ENCODE measurements at places on chromosomes 4 and X. TPM values are rescaled to one million over a fixed set of nuclear protein-coding genes. Genes with fewer than 3 reads are reported as not detected.
A peak's percentile ranks its signal among the peaks of the same experiment; 100 is the strongest.

DNA sequence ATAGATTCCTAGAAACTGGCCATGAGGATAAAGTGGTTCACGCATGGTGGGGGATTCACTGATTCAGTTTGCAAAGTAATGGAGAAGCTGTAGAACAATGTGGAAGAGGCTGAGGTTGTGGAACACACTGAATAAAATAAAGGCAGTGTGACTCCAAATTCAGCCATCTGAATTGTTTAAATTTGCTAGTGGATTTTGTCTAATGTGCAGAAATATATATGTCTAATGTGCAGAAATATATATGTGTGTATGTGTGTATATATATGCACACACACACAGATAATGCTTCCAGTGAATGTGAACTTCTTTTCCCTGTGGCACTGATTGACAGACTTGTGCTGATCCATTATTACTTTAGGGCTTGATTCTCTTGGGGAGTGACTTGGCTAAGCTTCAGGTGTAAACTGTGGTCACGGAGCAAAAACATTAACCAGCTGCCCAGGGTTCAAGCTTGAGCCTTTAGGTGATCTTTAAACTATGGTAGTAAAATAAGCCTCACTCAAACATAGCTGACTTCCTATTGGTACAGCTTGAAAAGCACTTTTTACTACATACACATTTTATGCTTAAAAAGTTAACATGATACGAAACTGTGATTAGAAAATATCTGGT is 3.5 kb downstream of the STBD1 start:
- no peak for DNase-seq

DNA sequence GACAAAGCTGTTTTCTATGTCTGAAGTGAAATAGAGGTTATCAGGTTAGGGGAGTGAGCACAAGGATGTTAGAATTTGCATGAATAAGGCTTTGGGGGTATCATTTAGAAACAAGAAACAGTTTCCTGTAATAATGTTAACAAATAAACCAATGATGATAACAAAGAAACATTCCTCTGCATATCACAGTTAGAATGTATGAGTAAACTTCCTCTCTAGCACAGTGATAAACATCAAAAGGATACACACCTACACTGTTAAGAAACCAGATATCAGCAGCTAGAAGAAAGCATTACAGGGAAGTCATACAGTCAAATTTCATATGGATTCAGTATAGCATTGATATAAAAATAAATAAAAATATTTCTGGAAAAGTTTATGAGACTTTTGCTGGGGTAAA is 340.0 kb upstream of the MAGEB16 start:
- DNase-seq, result no peak

- DNase-seq, result peak; percentile 50
These were observed 21.9 kb downstream of the ARMCX6 start for GRCh38 chrX:101595739-101596419.

DNA sequence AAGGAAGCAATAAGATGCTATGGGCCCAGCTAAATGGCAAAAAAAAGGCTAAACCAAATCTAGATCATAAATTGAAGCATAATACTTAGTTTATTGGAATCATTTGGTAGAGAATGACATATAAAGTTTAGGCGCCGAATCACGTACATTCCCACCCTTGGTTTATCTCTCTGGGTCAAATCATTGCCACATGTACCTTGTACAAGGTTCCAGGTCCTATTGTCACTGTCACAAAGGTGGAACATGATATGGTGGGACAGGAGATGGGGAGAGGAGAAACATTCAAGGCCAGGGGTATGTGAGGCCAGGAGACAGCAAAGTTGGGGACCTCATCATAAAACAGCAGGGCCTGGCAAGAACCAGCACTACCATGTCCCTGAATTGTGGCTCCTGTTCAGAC is 13.4 kb downstream of the MAML3 start:
- no peak for DNase-seq

GRCh38 chr4:121998024-121998423 is 46.2 kb upstream of the TRPC3 start:
- DNase-seq, result no peak

- no peak for DNase-seq
These were observed 715.5 kb downstream of the DMD start for GRCh38 chrX:32495855-32496254.

- no peak for DNase-seq
These were observed 54.9 kb upstream of the MTM1 start for GRCh38 chrX:150513544-150513943.

DNA sequence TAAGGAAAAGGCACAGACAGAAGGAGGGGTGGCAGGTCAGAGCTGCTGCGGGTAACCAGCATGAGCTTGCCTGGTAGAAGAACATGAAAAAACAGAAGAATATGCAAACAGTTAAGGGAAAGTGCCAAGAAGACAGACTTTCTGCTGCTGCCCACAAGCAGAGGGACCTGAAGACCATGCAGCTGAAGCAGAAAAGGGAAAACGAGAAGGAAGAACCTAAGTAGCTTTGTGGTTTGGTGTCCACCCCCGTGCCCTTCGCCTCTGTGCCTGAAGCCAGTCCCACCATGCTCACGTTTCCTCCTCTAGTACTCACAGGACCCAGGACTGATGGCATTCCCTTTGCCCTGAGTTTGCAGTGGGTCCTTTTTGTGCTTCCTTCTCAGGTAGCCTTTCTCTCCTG is 62.8 kb downstream of the UBA6 start:
- no peak for DNase-seq

GRCh38 chr4:165053645-165054044 is at the start of gene TRIM75:
TSS of gene TRIM75 (plus strand) at chr4:165053866. CDS start at chr4:165059148, 5,282 bp downstream.
- DNase-seq, result no peak

Gene ARMCX1
- polyA plus RNA-seq, result 57.8 TPM

Gene TCEAL9
- polyA plus RNA-seq, result 184 TPM

Gene TLR2
- polyA plus RNA-seq, result 45.2 TPM

DNA sequence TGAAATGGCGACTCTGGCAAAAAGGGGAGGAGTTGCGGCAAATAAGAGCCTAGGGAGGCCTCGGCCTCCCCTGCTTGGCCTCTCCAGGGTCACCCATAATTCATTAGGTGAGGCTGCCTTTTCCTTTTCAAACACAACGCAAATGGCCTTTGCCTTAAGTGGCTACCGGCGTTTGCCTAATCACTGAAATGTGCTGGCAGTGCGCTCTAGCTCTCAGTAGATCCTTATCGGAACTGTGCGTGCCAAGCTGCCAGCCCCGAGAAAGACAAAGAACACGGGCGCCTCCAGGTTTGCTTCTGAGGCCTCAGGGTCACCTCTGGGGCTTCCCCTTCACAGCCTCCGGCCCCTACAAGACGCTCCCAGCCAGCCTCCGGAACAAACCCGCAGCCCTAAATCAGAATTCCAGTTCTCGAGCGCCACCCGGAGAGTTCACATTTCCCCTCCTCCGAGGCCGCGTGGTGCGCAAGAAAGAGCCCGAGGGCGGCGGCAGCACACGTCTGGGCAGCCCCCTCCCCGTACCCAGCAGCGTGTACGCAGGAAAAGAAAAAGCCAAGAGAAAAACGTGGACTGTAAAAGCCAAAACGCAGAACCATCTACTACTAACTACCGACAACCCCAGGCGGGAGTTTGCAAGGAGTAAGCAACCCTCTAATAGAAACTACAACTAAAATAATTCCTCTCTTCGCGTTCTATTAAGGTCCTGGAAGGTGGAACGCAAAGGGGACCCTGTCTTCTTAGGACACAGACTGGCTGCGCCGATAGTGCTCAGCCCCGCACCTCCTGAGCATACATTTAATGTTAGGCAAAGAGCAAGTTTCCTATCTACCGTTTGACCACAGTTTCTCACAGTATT is 76.5 kb upstream of the BCOR start:
- no peak for DNase-seq

Gene CPE
- polyA plus RNA-seq, result 168 TPM

- no peak for DNase-seq
These were observed 24.1 kb downstream of the PHEX start for GRCh38 chrX:22056235-22056634.

GRCh38 chr4:87071401-87071800 is 136.6 kb downstream of the AFF1 start:
- DNase-seq, result no peak

Gene CCDC110
- 3.6 TPM for polyA plus RNA-seq

Gene CENPE
- polyA plus RNA-seq, result 5.2 TPM

Gene NONO
- polyA plus RNA-seq, result 664 TPM

DNA sequence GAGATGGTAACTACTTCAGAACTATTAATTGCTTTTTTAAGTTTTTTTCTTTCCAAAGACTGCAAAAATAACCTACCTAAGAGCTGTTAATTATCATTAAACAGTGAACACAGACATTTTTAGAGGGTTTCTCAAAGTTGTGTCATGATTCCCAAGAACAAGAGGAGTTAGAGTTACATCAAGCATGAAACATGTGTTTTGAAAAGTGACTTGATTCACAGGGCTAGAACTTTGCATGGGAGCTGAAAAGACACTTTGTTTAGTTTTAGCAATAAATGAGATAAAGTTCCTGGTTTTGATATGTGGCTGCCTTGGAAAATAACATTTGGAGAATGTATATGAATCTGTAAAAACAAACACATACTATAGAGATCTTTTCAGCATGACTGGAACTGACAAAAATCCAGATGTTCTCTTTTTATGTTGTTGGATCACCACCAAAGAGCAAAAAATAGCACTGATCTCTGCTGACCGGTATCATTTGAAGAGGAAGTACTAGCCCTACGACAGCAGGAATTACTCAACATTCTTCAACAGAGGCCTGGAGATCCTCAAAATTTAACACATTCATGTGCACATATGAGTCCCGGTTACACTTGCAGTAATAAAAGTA is 173.0 kb upstream of the PCDH18 start:
- peak; percentile 84 for DNase-seq

Gene SH3BGRL
- polyA plus RNA-seq, result 245 TPM

Gene MRPS18C
- polyA plus RNA-seq, result 59.8 TPM

- DNase-seq, result no peak
These were observed 19.3 kb upstream of the RPL34 start for GRCh38 chr4:108601106-108601505.

Gene GYPB
- polyA plus RNA-seq, result 12.3 TPM

Gene CYLC1
- polyA plus RNA-seq, result not detected

Gene NKRF
- polyA plus RNA-seq, result 10.5 TPM

DNA sequence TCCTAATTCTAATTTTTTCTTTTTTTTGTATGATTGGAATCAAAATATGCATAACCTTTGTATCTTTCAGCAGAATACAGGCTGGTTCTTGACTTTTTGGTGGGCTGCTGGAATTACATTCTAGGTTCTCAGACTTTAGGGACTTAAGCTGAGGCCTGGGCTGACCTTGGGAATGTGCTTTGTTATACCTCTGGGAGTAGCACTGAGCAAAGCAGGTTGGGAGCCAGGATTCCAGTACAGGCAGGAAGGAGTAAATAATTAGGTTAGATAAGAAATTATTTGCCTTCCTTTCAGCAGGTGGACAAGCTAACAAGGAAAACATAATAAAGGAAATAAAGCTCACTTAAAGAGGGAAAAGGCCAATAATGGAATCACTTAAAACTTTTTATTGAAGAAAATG is 49.9 kb upstream of the SLC4A4 start:
- no peak for DNase-seq

Gene NIPAL1
- polyA plus RNA-seq, result 4.0 TPM

Gene TCP11X2
- 0.59 TPM for polyA plus RNA-seq

Gene DRP2
- 1.9 TPM for polyA plus RNA-seq

DNA sequence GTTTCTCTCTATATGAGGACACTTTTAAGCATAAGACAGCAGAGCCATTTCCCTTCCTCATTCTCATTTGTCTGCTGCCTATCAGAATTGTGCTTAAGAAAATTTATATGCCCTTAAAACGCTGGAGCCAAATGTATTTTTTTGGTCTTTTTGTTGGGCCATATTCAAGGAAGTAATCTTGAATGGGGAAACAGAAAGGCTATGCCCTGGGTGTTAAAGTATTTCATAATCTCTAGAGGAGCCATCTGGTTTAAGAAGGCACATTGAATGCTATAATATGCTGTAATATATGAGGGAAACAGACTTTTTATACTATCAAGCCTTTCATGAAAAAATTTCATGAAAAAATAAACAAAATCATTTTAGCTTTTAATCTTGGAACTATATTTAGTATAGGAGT is 4.3 kb downstream of the DMD start:
- DNase-seq, result no peak

DNA sequence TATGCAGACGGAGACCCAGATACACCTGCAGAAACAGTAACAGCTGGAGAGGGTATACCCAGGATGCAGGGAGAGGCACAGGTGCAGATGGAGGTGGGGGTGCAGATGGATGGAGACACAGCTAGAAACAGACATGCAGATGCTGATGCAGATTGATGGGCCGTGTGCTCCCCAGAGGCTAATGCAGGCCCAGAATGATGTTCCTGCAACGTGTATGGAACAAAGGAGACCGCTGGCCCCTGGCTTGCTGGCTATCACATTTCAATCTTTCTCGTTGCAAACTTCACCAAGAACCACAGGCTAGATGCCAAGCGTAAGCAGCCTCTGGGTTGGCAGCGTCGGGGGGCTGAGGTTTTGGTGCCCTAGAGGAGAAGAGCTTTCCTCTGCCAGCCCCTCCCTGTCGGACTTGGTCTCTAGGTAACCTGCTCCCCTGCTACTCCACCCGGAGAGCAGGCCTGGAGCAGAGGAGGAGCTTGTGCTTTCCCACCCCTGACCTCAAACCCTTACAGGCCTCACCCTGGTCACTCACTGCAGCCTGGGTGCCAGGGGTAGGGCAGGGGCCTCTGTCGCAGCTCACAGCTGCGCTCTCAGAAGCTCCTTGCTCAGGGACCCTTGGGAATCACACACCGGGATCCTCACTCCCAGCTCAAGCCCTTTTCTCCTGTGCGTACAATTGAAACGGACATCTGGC is 69.0 kb upstream of the PSAPL1 start:
- DNase-seq, result no peak

DNA sequence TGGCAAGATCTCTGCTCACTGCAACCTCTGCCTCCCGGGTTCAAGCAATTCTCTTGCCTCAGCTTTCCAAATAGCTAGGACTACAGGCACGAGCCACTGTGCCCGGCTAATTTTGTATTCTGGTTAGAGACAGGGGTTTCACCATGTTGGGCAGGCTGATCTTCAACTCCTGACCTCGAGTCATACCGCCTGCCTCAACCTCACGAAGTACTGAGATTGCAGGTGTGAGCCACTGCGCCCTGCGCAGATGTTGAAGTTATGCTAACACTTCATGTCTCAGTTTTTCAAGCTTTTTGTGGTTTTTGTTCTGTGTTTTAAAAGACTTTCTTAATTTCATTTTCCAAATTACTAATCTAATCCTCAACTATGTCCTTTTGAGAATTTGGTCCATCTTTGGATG is 154.4 kb upstream of the TLL1 start:
- DNase-seq, result no peak

DNA sequence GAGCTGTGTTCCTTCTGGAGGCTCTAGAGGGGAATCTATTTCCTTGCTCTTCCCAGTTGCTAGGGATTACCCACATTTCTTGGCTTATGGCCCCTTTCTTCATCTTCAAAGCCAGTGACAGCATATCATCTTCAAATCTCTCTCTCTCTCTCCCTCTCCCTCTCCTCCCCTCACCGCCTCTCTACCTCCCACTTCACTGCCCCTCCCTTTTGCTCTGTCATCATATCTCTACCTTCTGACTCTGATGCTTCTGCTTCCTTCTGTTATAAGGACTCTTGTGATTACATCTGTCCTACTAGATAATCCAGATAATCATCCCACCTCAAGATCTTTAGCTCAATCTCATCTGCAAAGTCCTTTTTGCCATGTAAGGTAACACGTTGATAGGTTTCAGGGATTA is 93.1 kb upstream of the TEX13D start:
- no peak for DNase-seq

GRCh38 chr4:89334311-89334710 is 26.7 kb upstream of the GPRIN3 start:
- DNase-seq, result no peak

Gene SORCS2
- polyA plus RNA-seq, result 5.8 TPM

Measured in right lung (tissue), 10 donors.